ENCODE measurements at places on chromosomes 3 and 15.

DNA sequence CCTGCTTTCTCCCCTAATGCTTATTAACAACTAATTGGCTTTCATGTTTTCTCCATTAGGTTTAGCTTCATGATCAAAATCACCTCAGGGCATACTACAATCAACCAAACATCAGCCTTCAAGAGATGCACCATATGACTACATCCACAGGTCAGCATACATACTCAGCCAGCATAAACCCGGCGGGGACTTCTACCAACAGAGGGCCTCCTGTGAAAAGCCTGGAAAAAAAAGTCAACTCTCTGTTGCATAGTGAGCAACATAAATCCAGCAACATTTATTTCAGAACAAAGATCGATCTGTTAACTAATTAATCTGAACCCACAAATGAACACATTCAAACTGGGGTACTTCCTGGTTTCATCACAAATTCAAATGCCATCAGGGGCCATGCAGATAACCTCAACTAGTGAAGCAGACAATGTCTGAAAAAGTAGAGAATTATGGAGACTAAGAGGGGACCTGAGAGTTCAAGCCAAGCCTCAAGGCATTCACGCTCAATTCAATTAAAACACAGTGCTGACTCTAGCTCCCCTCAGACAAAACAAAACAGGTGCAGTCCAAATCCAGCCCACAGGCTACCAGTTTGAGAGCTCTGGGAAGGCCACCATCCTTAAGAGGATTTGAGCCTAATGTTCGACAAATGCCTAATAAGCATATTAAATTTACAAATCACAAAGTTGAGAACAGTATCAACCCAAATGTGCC, 124.5 kb downstream of the MAGI1 start:
- DNase-seq, result no peak

- no peak for DNase-seq
Observed at GRCh38 chr3:170593634-170594033, 7.8 kb upstream of the SLC7A14 start.

GRCh38 chr3:158642474-158643210, 1.7 kb upstream of the GFM1 start:
- no peak for DNase-seq

GRCh38 chr3:138362538-138362937, 14.2 kb downstream of the MRAS start:
- DNase-seq, result no peak

DNA sequence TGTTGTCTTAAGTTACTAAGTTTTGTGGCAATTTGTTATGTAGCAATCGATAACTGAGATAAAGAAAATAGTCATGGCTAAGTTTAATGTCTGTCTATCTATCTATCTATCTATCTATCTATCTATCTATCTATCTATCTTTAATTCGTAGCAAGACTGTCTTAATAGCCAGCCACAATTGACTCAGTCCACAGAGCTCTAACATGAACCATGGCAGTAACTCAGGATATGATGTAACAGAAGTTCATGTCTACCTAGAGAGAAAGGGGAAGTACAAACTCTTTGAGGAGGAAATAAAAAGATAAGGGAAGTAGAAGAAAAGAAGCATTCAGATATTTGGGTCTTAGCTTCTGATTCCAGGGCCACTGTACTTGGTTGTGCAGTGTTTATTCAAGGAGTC, 61.5 kb upstream of the FNDC3B start:
- no peak for DNase-seq

DNA sequence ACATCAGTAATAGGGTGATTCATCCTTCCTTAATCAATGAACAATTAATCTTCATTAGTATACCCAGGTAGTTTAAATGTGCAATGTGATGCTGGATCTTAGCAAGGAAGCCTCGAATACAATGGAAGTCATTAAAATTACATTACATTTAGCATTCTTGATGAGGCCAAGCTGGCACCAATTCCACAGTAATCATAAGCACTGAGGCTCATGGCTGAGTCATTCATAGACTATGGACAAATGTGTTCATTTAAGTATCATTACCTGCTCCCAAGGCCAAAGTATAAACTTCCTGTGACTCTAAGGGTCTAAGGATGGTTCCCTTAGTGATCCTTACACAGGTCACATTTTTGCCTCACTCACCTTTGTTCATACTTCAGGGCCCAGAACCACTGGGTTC, 266.4 kb upstream of the CDIN1 start:
- DNase-seq, result no peak

GRCh38 chr3:127036209-127037020, 53.5 kb downstream of the PLXNA1 start:
- DNase-seq, result no peak

DNA sequence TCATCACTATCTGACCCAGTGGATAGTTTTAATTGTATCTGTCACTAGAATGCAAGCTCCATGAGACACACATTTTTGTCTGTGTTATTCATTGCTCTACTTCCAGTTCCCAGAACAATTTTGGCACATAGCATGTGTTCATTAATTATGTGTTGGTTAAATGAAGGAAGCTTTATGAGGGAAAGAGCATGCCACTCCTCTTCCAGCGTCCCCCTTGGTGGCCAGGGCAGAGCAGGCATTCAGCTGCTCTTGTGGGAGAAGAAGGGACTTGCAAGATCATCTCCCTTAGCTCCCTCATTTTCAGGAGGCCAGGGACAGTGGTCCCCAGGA, 489 bp upstream of the GALNT15 start:
- DNase-seq, result no peak

- DNase-seq, result no peak
Observed at GRCh38 chr3:116678853-116679252, 30.7 kb upstream of the TUSC7 start.

- DNase-seq, result no peak
Observed at GRCh38 chr3:139292711-139293664, 50.8 kb upstream of the MRPS22 start.

- no peak for DNase-seq
Observed at GRCh38 chr3:46934498-46935167, 41.9 kb downstream of the CCDC12 start.

DNA sequence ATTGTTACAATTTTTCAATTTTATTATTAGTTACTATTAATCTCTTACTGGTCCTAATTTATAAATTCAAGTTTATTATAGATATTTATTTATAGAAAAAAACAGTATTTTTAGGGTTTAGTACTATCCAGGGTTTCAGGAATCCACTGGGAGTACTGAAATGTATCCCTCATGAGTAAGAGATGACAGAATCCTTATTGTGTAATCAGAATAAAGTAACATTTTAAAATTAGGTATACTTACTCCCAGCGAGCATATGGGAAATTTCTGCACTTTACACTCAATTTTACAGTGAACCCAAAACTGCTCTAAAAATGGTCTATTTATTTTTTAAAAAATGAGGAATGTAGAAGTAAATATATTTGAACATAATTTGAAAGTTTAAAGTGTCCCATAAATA, 202.7 kb downstream of the CGGBP1 start:
- no peak for DNase-seq

DNA sequence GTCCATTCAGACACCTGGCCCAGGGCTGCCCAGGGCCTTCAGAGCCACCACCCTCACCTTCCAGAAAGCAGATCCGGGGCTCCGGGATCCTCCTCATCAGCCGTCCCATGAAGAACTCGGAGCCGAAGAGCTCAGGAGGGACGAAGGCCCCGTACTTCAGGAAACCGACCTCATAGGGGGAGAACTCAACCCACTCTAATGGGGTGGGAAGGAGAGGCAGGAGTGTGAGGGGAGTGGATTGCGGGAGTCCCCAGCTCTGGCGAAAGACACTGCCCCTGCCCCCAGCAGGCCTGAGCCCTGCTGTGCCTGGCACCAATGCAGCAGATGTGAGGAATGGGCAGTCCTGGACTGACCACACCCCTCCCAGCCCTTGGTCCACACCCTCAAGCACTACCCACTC, 22.6 kb downstream of the PLA2G4D start:
- DNase-seq, result no peak

DNA sequence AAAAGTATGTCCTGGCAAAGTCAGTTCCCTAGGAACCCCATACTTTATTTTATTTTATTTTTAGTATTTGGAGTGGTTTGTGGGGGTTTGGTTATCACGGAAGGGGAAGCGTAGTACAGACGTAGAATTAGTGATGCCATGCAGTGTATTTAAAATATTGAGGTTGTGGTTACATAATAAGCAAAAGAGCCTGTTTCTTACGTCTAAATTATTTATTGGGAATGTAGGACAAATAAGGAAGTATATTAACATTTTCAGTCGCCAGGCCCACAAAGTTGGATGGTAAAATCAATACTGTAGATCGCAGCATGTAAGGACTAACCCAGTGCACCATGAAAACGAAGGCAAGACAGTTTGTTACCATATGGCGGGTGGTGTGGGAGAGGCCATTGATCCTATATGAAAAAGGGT, 558 bp downstream of the DTWD1 start:
- DNase-seq, result no peak

- peak; percentile 13 for DNase-seq
Observed at GRCh38 chr3:24156466-24156865, 211.4 kb downstream of the NR1D2 start.

GRCh38 chr15:67135494-67135893, 70.1 kb downstream of the SMAD3 start:
- no peak for DNase-seq

GRCh38 chr15:100263721-100264455, 77.9 kb downstream of the ADAMTS17 start:
- DNase-seq, result no peak

DNA sequence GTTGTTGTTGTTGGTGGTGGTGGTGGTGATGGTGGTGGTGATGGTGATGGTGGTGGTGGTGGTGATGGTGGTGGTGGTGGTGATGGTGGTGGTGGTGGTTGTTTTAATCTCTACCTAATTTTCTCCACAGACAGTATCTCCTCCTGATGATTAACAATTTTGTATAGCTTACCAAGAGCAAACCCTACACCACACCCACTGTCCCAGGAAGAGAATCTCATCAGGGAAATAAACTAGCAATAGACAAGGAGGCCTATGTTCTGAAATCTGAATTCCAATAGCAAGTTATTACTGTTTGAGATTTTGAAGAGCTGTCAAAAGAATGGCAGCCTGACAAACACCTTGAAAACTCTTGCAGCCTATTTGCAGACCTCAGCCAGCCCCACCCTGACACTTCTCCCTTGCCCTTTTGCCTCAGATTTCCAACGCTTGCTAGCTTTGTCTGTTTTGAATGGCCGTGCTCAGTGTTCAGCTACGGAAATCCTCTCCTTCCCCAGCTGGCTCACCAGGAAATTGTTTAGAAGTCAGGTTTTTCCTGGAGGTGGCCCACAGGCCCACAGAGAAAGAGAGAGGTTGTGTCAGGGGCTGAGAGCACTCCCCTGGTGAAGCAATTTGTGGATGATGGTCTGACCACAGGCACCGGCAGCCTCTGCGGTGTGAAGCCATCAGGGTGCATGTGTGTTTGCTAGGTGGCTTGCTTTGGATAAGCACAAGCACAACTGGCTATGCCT, 101.6 kb downstream of the MAGI1 start:
- DNase-seq, result no peak

DNA sequence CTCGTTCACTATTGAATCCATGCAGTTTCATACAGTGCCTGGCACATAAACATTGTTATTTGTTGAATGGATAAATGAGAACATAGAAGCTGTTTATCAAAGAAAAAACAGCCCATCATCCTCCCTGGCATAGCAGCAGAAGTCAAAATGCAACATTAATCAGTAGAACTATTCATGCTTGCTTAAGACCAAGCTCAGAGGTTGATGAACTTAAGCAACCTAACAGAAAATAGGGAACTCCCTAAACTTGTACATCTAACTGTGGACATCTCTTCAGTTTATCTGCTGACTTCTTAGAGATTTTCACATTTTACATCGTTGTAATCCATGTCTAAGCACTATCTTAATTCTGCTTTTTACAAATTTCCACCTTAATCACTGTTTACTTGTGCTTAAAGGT, 29.2 kb downstream of the SENP8 start:
- DNase-seq, result no peak

- DNase-seq, result peak; percentile 22
Observed at GRCh38 chr3:46705022-46705530, 3.9 kb downstream of the TMIE start.

DNA sequence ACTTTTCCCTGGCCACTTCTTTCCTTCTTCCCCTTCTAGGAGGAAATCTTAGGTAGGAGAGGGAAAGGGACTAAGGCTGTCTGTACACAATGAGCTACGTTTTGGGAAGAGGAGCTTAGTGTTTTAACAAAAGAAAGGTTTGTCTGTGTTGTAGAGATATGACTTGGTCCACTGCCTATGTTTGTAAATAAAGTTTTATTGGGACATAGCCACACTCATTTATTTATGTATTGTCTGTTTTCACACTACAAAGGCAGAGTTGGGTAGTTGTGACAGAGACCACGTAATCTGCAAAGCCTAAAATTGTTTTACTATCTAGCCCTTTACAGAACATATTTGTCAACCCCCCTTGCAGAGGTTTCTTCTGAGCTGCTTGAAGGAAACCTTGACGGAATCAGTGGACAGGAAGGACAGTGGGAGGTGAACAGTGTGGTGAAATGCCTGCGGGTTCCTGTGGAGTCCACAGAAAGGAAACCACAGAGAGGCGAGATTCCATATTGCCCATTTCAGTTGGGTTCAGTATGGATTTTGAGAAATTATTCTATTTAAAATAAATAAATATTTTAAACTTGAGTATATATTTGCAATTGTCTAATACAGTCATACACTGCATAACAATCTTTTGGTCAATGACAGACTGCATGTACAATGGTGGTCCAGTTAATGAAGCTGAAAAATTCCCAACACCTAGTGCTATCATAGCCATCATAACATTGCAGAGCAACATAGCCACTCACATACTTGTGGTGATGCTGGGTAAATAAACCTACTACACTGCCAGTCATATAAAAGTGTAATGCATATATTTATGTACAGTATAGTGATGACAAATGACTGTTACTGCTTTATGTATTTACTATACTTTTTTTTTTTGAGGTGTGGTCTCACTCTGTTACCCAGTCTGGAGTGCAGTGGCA, 157.9 kb upstream of the NUDT16 start:
- DNase-seq, result no peak

Measured in amniotic stem cell (primary cell).